ENCODE measurements at places on chromosomes 11 and 22.

GRCh38 chr11:74000307-74001133 lies 8.4 kb downstream of the UCP3 start:
- no peak for DNase-seq

DNA sequence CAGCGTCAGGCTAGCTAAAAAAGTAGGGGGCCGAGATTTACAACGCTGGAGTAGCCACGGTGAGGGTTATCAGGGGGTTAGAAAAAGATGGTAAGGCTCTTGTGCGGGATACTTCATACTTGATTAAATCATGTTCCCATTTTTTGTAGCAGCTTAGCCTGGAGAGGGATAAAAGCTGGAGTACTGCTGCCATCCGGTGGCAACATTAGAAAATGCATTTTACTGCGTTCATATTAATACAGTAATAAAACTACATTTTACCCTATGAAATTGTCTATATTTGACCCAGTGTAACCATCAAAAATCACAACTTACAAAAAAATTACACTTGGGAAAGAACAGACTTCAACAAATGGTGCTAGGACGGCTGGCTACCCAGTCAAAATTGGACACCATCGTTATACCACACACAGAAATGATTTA lies 17.3 kb downstream of the RPUSD4 start:
- no peak for DNase-seq

DNA sequence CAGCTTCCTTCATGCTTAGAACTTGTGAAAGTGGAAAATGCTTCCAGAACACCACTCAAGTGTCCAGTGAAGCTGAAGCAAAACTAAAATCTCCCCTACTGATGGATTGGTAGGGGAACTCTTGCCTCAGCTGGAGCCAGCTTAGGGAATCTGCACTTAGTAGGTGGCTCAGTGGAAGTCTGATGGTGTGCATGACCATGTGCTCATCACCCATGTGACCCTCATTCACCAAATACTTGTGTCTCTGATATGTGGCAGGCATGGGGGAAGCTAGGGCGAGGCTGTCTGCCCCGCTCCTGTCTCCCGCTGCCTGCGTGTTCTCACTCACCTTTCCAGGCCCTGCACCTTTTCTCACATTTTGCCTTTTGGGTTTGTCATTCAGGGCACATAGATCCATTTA lies 7.2 kb downstream of the TEAD1 start:
- DNase-seq: no peak

DNA sequence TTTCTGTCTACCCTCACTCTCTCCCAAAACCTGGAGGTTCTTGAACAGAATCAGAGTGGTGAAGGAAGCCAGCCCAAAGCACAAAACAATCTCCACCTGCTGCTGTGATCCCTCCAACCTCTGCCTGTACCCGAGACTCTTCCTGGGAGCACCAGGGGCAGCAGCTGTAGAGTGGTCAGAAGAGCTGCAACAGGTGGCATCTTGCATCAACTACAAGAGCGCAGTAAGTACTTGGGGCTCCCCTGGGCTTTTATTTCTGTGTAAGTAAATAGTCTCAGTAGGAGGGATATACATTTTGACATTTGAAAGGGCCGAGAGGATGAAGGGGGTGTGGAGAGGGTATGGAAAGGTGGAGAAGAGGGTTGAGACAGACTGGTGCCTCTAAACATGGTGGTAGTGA lies 8.3 kb upstream of the UBQLNL start:
- DNase-seq: no peak

- no peak for DNase-seq
These were observed 58.1 kb downstream of the LRP5 start for GRCh38 chr11:68370211-68371111.

DNA sequence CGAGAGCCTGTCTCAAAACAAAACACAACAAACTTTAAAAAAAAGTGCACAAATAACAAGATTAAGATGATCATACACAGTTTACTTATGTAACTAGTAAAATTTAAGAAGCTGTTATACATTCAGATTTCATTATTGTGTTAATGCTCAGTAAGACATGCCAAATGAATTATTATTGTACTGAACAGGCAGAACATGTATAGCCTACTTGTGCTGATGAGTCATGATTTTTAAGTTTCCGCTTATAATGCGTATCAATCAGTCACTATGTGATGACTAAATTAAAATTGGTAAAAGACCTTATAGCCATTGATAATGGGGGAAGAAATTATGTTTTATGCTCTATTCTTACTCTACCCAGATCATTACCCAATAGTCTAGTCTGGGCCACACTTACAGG lies 20.5 kb upstream of the EXPH5 start:
- no peak for DNase-seq

GRCh38 chr11:60155931-60156330 lies 27.0 kb downstream of the MS4A6A start:
- DNase-seq: no peak

DNA sequence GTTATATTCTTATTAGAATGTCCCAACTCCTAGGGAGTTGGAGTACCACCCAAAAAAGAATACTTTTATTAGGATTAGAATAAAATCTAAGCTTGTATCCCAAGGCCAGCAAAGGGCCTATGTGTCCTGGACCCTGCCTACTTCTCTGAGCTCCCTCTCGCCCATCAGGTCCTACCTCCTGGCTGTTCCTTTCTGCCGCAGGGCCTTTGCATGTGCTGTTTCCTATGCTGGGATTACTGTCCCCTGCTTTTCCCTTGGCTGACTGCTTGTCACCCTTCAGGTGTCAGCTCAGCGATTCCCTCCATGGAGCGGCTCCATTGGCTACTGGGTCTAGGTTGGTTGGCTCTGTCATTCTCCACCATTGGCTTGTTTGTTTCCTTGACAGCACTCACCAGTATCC lies 13.4 kb downstream of the MYO7A start:
- DNase-seq: no peak

- DNase-seq: no peak
These were observed 2.8 kb downstream of the AMPD3 start for GRCh38 chr11:10457901-10458300.

DNA sequence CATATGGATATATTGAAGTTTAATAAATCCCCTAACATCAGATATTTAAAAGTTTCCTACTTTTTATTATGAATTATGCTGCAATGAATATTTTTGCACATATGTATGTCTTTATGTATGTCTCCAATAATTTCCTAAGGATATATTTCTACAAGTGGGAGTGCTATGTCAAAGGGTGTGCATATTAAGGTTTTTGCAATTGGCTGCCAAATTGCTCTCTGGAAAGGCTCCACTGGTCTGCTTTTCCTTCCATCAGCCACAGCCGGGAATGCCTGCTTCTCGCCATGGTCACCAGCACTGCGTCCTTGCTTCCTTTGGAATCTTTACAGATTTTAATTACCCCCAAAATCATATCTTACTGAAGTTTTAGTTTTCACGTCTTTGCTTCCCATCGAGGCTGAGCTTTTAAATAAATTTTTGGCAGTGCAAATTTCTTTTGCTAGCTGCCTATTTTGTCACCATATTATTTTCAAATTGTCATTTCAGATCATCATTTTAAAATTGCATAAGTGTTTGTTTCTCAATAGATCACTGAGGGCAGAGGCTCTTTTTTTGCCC lies 221.7 kb downstream of the SNX19 start:
- DNase-seq: no peak

GRCh38 chr11:24591283-24591682 lies 94.4 kb downstream of the LUZP2 start:
- DNase-seq: no peak

DNA sequence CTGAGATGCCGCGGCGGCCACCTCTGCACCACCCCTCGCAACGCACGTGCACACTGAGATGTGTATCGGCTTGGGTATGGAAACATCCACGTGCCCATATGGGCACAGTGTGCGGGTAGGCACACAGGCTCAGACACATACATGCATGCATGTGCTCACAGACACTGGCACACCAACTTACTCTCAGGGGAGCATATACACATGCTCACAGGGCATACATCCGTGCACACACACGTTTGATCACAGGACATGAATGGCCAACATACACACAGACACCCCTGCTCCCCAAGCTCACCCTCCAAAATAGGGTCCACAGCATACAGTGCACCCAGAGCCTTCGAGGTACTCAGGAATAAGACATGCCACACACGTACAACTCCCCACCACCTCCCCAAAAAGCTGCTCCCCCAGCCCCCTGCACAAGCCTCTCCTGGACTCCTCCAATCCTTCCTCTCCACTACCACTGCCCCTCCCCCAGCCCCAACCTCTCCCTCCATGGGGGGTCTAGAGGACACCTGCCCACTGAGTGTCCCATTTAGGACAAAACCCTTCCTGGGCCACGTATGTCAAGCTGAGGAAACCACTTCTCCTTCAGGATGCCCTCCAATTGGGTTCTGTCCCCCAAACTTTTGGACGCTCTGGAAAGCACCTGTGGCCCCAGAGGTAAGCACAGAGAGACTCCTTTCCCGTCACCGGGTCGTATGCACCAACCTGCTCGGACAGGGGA lies 53.1 kb downstream of the SLC22A12 start:
- peak; percentile 44 for DNase-seq

DNA sequence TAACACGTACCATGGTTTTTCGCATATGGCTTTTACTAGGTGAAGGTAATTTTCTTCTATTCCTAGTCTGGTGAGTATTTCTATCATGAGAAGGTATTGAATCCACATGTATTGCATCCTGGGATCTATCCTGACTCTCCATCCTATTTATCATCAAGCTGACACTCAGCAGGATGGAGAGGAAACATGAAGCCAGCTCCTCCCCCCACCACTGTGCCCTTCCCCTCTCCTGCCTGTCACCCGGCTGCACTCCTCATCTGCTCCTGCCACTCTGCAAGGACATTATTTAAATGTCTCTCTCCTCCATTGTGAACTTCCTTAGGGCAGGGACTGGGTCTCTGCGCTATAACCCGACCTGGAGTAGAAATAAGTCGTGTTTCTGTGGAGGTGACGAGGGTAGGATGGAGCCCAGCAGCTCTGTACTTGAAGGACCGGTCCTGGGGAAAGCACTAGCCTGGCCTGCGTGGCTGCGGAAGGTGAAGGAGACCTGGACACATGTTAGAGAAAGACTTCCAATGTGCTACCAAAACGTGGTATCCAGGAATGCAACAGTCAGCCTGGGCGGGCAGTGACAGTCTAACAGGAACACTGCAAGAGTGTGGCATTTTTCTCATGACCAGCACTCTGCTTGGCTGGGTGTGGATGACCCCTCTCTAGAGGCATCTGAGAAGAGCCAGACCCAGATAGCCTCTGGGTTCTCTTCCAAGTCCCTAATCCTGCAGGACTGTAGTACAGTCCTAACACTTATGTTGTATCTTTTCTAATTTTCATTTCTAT lies 111.2 kb downstream of the MICAL3 start:
- no peak for DNase-seq

DNA sequence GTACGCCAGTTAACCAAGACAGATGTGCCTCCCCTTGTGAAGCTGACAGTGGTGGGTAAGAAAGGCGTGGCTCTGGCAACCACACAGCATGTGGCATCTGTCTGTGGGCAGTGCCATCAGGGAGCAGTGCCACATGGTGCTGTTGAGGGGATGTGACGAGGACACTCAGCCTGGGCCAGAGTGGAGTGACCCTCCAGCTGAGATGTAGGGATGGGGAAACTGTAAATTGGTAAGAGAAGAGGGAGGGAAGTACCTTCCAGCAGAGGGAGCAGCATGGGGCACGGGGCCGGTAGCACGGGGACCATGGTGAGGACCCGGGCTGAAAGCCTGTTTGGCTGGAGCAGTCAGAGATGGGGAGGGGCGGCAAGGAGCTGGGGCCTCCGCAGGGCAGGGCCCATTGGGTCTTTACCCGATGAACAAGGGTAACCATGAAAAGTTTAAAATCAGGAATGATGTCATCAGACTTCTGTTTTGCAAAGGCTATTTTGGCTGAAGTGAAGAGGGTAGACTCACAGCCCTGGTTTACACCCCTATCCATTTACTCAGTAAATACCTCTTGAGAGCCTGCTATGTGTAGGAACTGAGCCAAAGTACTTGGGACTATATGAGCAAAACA lies 10.4 kb downstream of the TMPRSS6 start:
- DNase-seq: no peak

DNA sequence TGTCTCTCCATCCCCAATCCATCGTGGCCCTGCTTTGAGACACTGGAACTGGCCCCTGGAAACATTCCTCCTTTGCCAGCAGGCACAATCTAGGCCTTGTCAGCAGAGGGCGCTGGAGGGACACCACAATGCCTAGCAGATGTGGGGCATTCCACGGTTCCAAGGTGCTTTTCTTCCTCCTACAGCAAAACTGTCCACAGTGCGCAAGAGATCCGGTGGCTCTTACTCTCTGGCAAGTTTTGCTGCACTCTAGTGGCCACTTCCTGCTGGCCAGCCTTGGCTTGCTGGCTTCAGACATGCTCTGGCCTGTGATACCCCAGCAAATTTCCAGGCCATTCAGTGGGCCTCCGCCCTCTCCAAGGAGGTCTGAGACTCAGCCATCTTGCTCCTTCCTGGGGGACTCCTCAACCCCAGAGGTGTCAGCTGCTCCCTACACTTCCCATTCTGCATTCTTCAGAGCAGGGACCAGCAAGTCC lies 17.1 kb upstream of the RBM4B start:
- peak; percentile 90 for DNase-seq

DNA sequence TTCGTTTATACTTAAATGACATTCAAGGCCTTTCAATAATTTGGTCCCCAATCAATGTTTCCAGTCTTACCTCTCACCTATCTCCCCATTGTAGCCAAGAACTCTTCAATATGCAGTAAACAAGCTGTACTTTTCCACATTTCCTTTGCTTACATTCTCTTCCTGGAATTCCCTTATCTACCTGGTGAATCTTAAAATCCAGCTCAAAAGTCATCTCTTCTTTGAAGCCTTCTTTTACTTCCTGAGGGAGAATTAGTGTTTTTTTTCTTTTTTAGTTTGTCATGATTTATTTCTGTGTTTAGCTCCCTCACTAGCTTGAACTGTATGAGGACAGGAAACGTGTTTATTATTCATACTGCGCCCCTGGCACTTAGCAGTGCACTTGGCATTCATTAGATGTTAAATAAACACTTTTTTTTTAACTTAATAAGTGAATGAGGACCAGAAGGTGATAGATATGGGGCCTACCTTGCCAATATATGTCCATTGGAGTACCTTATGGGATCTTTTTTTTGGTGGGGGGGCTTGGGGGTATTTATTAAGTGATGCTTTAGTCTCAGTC lies 4.9 kb upstream of the PTS start:
- DNase-seq: no peak

GRCh38 chr22:50702261-50702671 lies 29.6 kb downstream of the SHANK3 start:
- no peak for DNase-seq

- no peak for DNase-seq
These were observed 1.5 kb downstream of the BACE1-AS start for GRCh38 chr11:117292616-117293015.

DNA sequence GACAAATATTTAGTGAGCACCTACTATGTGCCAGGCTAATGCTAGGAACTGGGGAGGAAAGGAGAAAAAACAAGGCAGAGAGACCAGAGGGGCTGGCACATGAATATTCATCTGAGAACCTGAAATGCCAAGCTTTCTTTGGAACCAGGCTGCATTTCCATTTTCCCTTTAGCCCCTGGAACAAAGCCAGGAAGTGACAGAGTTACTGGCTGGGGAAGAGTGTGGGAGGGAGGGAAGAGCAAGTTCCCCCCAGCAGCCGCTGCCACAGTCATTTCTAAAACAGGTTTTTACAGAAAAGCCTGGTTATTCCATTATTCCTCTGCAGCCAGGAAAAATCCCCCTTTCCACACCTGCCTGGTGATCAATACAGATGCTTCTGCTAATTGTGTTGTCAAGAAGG lies 97.0 kb downstream of the SPON1 start:
- DNase-seq: no peak
